NCI-H1417 treated with DMSO at 0.1 percent for 48 hours (cell line): ENCODE measurements at places on chromosomes 5 and 9.

DNA sequence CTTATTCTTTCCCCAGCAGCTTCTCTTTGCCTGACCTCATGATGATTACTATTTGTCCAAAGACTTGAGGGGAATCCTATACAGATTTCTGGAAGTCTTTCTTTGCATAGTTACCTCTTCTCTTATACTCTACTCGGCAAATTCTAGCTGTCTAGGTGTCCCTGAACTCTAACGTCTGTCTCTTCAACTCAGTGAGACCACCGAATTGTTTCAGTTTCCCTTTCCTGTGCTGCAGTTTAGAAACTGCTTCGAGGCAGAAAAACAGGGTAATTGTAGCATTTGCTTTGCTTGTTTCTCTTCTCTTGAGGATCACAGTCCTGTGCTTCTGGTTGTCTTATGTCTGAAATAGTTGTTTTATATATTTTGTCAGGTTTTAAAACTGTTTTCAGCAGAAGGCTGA, 14.8 kb downstream of the LVRN start:
- no peak for DNase-seq

DNA sequence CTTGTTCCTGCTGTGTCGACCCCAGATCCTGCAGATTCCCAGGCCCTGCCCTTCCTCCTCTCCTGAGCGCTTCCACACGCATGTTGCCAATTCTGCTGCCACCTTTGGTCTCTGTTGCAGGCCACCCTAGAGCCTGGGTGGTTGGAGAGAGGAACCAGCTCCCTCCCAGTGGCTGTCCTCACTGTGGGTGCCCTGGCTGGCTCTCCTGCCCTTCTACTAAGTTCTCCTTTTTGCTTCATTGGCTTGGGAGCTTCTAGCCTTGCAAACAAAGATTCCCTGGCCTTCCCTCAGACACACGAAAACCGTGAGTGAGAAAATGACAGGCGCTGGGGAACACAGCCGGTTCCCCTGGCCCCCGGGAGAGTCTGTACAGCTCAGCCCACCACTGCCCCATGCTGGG, 14.2 kb upstream of the NCS1 start:
- DNase-seq, result no peak

DNA sequence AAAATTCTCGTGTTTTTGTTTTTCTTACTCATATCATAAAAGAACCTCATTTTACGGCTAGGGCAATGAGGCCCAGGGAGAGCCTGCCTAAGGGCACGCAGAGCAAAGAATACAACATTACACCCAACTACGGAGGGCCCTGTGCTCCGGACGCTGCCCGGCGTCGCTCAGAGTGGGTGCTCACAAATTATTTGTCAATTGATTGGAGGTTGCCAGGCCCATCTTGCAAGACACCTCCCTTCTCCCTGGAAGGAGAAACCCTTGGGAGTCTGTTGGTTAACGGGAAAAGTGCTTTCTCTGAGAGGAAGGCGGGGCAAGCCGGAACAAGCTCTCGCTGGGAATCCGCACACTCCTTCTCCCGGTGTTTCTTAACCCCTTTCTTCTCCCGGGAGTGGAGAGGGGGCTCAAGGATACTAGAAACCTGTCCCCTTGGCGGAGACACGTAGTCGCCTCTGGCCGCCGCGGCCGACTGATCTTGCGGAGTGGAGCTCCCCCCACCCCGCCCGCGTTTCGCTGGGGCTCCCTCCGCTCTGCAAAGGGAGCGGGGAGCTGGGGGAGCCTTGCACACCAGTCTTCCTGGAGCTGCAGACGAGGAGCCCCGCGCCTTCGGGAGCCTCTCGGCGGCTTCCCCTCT, 599.3 kb upstream of the SGCD start:
- no peak for DNase-seq

DNA sequence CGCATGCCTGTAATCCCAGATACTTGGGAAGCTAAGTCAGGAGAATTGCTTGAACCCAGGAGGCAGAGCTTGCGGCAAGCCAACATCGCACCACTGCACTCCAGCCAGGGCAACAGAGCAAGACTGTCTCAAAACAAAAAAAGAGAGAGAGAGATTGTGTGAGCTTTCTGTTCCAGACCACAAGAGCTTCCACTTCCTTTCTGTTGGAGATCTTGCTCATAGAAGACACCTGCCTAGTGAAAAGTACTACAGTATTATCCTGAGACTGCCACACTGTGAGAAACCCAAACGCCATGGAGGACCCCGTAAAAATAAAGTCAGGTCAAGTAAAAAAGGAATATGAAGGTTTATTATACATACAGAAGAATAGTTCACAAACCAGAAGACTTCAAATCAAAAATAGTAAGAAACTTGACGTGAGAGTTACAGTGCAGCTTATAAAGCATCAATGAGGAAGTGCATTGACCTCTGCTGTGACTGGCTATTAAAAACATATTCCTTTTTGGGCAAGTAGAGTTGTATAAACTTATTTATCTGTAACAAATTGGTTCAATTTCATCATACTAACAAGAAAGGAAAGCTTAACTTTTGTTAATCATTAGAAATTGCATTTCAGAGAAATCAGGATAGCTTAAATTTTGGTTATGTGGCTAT, 4.3 kb upstream of the EMB start:
- no peak for DNase-seq

DNA sequence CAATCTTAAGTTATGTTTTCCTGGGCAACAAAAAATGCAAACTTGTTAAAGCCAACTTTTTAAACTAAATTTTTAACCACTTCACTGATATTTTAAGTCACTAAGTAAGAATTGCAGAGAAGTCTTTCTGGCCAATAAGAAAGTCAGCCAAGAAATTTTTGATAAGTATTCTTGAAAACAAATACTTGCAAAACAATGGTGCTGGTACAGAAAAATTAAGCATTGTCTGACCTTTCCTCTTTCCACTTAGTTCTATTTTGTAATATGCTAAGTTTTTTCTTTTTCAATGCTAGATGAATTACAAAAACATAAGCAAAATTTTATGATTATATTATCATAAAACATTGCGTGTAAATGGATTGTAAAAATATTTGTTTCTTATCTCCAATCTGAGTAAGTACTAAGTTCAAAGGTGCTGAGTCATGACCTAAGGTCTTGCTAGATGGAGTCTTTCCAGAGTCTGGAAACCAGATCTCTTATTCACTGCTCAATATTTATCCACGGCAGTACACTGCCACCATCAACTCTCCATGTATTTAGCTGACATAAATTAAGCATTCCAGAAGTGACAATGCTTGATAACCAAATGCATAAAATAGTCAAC, 139.7 kb downstream of the MEF2C start:
- DNase-seq, result no peak

DNA sequence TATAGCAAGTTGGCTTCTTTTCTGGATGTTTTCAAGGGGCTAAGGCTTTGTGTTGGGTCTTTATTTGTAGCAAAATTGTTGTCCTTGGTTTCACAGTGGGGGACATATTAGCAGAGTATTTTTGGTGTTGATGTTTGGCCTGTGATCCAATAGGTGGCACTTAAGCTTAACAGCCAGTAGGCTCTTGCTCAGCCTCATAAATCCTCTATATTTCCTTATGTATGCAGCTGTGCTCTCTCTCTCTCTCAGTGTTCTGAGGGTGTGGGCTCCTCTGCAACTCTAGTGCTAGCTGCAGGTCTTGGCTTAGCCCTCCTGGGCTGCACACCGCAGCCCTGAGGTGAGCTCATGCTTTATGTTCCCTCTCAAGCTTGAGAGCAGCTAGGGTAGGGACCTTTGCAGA, 195.0 kb upstream of the GHR start:
- DNase-seq, result no peak

DNA sequence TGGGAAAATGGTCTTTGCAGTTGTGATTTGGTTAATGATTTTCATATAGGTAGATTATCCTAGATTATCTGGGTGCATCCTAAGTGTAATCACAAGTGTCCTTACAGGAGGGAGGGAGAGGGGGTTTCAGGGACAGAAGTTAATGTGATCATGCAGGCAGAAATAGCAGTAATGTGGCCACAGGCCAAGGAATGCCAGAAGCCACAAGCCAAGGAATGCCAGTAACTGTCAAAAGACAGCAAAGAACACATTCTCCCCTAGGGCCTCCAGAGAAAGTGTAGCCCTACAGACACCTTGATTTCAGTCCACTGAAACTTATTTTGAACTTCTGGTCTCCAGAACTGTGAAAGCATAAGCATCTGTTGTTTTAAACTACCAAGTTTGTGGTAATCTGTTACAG, 2074.5 kb downstream of the MAT2B start:
- no peak for DNase-seq

- no peak for DNase-seq
Observed at GRCh38 chr9:75104607-75105006, 16.3 kb downstream of the OSTF1 start.

DNA sequence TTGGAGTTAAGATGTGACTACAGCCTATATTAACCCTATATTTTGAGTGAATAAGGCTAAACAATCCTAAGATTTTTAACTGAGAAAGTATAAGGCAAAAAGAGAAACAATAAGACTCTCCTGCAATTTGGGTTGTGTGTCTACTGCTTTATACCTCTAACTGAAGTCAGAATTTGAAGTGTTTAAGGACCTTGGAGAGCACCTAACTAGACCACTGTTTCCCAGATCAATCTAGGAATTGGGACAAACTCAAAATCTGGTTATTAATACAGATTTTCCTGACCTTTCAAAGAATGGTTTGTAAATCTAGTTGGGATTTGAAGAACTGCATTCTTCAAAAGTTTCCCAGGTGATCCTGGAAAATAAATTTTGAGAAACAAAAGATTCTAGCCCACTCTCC, 42.1 kb downstream of the GABRA1 start:
- DNase-seq, result no peak

DNA sequence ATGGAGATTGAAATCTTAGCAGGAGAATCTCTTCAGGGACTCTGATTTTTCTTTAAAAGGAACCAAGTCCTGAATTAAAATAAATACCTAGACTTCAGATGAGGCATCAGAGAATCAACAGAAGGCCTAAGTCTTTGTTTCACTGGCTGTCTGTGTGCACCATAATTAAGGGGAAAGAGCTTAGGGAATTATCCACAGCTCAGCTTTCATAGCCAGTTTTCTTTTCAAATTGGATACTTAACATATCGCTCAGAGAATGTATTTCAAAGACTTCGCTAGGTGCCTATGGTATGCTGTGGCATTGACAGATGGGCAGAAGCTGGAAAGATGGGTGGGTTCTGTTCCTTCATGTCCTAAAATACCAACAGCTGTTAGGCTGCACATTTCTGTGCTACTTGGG, 325.8 kb downstream of the TMEM38B start:
- DNase-seq, result no peak

- no peak for DNase-seq
Observed at GRCh38 chr9:106885451-106885850, 22.5 kb downstream of the ZNF462 start.

GRCh38 chr9:122314165-122314564, 49.5 kb downstream of the MRRF start:
- no peak for DNase-seq

DNA sequence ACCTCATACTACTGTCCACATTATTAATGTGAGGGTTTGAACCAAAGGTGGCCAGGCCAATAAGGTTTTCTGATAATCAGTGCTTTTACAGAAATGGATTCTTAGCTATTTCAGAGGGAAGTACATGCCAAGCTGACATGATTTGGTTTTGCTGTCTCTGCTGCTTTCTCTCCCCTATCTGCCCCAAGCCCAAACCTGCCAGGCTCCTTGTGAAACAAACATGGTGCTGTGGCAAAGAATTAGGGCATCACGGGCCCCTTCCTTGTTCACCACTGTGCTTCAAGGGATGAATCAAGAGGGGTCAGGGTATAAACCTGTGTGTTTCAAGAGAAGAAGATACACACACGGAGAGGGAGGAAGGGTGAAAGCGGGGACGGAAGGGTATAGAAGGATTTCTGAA, 41.3 kb upstream of the SMU1 start:
- no peak for DNase-seq
